Karpas-422 (cell line): ENCODE measurements at places on chromosomes 2 and 18. TPM values are rescaled to one million over a fixed set of nuclear protein-coding genes. Genes with fewer than 3 reads are reported as not detected.

Gene GLB1L
- 4.3 and 6.4 TPM in 2 replicates for total RNA-seq

GRCh38 chr2:226766352-226767055 lies 33.1 kb downstream of the IRS1 start:
- DNase-seq: no peak

GRCh38 chr2:101479328-101479727 lies 4.4 kb upstream of the RFX8 start:
- DNase-seq: no peak

GRCh38 chr2:169693360-169693759 lies 845 bp downstream of the CFAP210 start:
- peak; percentile 68 for DNase-seq

DNA sequence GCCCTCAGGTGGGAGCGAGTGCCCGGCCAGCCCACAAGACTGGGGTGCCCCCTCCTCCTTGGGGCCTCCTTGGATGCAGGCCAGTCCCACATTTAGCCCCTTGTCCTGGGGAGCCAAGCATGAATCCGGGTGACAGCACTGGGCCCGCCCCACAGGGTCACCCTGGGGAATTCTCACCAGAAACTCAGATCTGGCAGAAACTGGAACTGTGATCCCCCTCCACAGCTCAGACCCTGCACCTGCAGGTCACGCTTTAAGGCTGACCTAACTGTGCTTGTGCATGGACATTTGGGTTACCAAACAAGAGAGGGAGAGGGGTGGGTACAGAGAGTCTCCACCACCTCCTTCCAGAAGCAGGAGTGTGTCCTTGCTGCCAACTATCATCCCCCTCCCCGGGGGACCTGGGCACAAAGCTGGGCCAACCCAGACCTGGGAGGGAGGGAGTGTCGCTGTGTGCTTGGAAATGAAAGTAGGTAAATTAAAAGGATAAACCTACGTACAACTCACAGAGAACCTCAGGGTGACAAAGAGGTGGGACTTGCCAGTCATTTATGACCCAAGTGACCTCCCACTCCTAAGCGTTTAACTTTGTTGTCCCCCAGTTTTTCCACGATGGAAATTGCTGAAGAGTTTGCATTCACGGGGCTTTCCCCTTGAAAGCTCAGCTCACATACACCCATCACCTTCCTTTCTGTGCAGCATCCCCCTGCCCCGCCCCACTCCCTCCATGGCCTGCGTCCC lies 9.1 kb downstream of the ITM2C start:
- peak; percentile 69 for DNase-seq

- DNase-seq: peak; percentile 96
These were observed 676 bp downstream of the ACTR2 start for GRCh38 chr2:65228263-65228750.

DNA sequence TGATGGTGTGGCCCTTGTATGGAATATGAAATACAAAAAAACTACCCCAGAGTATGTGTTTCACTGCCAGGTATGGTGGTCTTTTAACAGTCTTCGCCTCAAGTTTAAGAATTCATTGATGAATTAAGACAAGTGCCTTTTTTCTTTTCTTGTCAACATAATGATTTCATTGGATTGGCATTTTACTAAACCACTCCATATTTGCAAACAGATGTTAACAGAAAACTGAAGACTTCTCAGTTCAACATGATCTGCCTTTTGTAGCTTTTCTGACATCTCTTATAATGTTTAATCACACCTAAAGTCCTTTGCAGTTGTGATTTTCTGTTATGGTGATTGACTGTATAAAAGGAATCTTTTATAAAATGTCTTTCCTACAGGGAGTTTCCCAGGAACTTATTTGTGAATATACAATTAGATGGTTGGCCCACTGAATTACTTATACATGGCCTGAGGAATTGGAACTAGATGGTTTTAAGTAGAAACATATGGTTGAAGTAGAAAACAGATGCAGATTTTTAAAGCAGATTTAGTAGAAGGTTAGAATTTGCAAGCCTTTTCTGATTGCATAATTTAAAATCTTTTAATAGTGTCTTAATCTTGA lies 39.7 kb downstream of the DYNC1I2 start:
- DNase-seq: no peak

DNA sequence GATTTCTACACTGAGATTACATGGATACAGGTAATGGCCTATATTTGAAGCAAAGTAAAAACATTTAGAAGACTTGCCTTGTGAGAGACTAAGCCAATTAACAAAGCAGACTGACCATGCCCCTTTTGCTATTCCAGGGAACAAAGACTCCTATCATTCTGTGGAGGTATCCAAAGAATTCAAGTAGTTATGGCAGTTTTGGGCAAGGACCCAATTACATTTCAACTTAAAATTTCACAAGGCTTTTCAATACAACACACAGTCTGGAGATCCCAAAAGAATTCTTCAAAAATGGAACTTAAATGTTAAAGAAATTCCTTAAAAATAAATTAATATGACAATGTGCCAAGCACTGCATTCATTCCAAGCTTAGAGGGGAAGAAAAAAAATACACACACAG lies 109.2 kb upstream of the CHRNA1 start:
- DNase-seq: no peak
